ENCODE measurements at places on chromosomes 2 and 18.

DNA sequence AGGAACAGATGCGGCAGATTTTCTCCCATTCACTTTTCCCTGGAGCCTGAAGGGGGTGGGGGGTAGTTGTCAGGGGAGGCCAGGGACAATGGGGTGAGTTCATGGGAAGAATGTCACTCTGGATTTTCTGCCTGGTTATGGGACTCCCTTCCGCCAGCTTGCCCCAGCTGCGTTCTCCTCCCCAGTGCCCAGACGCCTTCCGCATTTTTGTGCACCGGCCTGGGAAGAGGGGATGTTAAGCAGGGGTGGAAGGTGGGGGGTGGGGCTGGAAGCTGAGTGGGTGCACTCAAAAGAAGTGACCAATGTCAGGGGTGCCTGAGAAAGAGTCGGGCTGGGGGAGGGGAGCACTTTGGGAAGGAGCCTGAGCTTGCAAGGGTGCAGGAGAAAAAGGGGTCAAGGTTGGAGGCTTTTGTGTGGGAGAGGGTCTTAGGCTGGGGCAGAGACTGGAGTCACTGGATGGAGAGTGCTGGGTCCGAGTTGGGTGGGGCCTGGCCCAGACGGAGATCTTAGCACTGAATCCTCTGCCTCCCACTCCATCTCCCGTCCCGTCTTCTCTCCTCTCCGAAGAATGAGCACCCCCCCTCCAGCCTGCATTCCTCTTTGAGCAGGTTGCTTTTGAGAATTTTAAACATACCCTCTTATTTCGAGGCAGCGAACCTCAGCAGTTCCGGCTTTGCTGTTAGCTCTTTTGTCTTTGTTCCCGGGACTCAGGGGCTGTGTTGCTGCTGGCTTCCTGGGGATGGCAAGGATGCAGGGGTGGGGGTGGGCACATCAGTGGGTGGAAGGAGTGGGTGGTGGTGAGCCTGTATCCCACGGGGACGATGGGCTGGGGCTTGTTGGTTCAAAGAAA lies 2.7 kb downstream of the IGFBP2 start:
- no peak for DNase-seq

GRCh38 chr2:31973665-31974064 lies 37.1 kb downstream of the MEMO1 start:
- no peak for DNase-seq

DNA sequence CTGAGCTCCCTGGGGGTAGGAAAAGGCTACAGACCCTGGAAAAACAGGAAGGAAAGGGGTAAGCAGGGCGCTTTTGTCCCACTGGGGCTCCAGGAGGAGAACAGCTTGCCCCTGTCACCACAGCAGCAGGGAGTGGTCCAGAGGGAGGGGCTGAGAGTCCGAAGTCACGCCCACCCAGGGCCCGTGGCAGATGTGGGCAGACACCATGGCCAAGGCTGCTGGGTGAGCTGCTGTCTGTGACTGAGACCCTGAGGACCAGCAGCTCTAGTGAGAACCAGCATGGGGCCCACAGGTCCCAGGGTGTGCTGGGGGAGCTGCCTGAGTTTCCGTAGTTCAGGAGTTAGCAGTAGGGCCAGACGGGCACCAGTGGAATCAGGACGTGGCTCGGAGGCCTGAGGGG lies 162.0 kb downstream of the SPP2 start:
- DNase-seq, result no peak

- no peak for DNase-seq
Measured at GRCh38 chr18:302097-302496, 34.2 kb upstream of the THOC1 start.

DNA sequence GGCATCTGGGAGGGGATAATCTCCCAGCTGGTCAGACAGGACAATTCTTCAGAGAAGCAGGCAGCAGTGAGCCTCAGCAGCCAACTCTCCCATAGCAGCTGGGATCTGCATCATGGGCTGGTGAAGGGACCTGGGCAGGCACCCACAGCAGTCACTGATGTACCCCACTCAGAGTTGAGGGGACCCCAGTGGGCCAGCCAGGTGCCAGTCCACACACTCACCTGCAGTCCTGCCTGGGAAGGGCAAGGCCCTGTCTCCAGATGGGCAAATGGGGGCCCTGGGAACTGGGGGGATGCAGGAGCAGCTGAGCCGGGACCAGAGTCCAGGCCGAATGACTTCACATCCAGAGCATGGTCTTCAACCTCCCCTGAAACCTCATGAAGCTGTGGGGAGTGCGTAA lies 170.4 kb downstream of the ZFP36L2 start:
- no peak for DNase-seq

DNA sequence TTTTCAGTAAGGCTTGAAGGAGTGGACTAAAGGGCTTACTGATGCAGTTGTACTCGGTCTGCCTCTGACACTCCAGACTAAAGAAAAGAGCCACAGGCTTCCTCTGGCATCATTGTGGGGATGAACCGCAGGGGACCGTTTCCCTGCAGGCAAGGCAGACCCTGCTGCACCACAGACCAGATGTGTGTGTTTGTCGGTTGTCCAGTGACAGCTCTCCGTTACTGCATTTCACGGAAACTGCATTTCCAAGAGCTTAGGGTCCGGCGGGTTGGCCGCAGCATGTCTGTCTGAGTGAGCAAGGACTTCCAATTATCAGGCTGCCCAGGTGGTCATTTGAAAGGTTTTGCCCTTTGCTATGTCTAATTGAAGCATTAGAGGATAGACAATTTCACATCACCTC lies 98.1 kb downstream of the FAM210A start:
- no peak for DNase-seq

DNA sequence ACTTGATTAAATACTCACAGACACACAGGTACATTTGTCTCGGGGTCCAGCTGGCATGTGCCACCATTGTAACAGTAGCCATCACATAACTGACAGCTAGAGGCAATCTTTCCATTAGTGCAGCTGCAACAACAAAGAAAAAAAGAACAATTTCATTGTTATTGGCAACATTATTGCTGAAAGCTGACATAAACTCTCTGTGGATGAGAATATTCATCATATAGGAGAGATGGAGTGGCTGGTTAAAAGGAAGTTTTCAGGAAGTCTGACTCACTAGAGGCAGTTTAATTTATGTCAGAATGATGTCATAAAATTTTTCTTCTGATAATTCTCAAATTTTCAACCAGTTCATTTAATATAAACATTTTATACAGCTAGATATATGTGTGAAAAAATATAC lies 1490.0 kb upstream of the NXPH2 start:
- no peak for DNase-seq

DNA sequence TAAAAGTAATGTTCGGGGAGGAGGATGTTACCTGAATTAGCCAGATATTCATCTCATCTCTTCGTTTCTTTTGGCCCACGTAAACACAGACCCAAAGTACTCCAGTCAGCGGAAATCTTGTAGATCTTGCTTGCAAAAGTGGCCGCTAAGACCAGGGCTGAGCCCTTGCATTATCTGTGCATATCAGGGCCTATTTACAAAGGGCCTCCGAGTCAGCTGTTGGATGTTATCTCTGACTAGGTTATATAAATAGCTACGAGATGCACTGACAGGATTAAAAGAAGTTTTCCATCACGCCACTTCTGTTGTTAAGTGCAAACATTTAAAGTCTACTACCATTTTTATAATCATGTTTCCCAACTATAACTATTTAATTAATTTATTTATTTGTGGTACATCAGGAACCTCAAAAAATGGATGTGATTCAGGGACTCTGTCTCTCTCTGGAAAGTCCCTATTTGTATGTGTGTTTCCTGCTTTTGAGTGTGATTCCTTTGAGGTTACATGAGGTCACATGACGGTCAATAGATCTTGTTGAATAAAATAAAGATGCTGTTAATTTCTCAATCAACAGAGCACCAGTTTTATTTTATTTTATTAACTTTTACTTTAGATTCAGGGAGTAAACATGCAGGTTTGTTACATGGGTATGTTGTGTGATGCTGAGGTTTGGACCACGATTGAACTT lies 46.8 kb upstream of the MBOAT2 start:
- DNase-seq, result no peak

- no peak for DNase-seq
Measured at GRCh38 chr2:214492608-214493007, 81.8 kb downstream of the VWC2L start.

GRCh38 chr2:33208400-33208799 lies 261.6 kb downstream of the LTBP1 start:
- no peak for DNase-seq

- DNase-seq, result no peak
Measured at GRCh38 chr2:227447606-227448005, 24.4 kb upstream of the AGFG1 start.

DNA sequence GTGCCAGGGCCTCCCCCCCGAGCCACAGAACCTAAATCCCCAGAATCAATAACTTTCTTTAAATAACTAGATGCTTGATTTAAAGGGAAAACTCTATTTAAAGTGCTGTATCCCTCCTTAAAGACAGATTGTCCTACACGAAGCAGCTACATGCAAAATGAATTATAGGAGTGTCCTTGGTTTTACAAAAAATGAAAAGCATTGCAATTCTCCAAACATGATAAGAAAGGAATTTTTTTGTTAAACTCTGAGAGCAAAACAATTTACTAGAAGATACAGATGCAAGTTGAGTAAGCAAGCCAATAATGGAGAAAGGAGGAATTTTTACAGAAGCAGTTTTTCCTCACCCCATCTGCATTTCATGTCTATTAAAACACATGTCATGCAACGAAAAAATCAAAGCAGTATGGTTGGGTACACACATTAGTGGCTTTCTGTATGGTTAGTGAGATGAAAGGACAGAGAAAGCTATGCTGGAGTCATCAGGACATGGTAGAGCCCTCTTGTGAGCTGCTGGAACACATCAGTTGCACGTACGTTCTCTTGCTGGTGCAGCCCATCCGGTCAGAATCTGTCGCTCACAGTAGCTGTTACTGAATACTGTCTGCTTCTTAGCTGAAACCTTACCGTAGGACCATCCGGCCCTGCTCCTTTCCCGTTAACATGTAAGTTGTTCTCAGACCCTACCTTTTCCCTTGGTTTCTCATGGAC lies 25.9 kb upstream of the STEAP3 start:
- DNase-seq, result no peak

GRCh38 chr18:6659963-6660725 lies 69.4 kb upstream of the ARHGAP28 start:
- DNase-seq, result no peak

All from SW 1271 (cell line).